LoVo (cell line): ENCODE measurements at places on chromosomes 5 and 9.

DNA sequence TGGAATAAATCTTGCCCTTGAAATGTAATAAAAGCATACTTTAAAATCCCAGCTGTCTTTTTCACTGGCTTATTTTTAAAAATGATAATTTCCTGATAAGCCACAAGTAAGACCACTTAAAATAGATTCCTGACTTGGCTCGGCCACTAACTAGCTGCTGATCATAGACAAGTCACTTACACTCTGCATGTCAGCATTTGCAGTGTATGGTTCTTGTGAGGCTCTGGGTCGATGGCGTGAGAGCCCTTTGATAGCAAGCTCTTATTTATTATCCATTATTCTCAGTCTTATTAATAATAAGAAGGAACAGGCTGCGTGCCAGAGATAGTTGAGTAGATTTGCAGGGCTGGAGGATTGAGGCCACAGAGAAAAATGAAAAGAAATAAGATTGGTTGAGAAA lies 110.7 kb upstream of the IL12B start:
- DNase-seq, result no peak

GRCh38 chr9:132645711-132646110 lies 24.1 kb downstream of the DDX31 start:
- no peak for DNase-seq

DNA sequence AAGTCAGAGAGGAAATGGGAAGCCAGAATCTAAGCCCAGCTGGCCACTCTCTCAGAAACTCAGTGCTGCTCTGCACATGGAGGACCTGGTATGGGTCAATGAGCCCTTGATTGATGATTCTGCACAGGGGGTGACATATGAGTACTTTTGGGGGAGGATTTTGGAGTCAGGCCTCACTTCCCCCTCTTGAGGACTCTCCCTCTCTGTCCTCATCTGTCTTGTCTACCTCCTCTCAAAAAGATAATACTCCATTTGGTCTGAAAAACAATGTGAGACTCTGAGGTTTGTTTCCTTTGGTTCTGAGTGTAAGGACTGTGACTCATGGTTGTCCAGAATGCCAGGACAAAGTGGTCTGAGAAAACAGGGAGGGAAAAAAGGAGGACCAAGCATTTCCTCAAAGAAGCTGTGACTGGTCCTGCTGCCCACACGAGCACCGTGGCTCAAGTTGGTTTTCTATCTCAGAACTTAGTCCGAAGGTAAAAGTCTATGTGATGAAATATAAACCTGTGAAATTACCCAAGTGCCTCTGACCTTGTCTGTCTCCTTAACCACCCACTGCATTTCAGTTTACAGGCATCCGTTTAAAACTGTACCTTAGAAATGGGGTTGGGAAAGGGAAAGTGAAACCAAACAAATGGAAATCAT lies 11.1 kb downstream of the TTC39B start:
- peak; percentile 40 for DNase-seq

DNA sequence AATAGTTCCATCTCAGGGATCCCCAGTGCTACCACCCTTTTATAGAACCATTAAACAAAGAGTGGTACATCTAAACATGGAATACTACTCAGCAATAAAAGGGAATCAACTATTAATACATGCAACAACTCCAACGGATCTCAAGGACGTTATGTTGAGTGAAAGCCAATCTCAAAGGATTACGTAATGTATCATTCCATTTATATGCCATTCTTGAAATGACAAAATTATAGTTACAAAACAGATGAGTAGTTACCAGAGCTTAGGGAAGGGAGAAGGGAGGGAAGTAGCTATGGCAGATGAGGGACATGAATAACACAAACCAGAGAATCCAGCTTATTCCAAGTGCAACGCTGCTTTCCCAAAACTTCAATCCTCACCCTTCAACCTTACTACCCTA lies 69.5 kb downstream of the ACTL7B start:
- DNase-seq, result no peak

- no peak for DNase-seq
These were observed 166.4 kb upstream of the OTULINL start for GRCh38 chr5:14415024-14415697.

- DNase-seq, result peak; percentile 84
These were observed 7.0 kb upstream of the IRF1 start for GRCh38 chr5:132497488-132497997.

DNA sequence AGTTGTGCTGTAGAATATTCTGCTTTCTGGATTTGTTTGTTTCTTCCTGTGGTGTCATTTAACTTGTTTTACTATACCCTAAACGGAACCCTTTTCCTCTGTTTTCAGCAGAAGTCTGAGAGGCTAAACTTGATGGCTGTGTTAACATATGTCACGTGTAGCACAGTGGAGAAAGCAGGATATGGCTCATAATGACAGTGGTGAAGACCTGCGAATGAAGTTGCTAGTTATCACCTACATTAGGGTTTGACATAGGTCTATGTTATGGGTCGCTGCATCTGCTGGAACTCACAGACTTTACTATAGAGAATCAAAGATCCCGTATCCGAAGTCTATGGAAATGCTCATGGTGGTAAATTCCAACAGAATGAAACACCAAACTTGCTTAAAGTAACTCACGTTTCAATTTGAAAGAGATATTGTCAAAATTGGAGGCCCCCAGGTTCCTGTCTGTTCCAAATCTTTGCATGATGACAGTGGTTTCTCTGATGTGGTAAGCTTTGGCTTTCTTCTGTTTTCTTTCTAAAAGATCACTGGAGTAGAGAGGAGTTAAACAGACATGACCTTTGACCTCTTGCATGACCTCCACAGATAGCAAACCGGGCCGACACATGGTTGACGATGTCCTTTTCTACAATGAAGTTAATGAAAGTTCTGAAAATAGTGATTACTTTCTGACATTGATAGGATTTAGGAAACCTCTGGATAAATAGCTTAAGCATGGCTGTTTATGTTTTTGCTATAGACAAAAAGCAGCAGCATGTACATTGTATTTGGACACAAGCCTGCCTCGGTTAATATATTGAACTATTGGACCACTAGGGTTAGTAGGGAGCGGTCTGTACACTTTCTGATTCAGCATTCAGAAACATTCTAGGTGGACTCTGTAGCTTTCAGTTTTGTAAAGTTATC lies 3.1 kb upstream of the CATSPER3 start:
- DNase-seq, result no peak

DNA sequence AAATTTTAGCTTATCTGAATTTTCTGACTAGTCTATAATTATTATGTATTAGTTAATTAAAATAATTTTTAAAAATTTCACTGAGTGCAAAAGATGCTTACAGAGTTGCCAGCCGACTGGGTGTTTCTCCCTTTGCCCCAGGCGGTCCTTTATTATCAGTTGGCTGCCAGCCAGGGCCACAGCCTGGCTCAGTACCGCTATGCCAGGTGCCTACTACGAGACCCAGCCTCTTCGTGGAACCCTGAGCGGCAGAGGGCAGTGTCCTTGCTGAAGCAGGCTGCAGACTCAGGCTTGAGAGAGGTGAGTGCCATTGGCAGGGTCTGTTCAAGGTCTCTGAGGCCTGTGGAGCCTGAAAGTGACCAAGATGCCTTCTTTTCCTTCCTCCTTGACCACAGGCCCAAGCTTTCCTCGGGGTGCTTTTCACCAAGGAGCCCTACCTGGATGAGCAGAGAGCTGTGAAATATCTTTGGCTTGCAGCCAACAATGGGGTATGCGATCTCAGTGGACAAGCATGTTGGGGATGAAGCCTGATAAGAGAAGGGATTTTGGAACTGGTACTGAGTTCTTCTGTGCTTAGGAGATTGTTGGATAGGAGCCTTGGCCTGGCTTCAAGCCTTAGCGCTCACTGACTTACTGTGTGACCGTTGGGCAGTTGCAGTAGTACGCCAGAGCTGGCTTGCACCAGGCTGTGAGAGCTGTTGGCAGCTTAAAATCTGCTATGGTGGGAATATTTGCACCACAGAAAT lies 10.6 kb downstream of the DELE1 start:
- no peak for DNase-seq

- no peak for DNase-seq
These were observed 409.2 kb downstream of the NFIB start for GRCh38 chr9:13904746-13905145.
